ENCODE measurements at places on chromosomes 5 and 9.

DNA sequence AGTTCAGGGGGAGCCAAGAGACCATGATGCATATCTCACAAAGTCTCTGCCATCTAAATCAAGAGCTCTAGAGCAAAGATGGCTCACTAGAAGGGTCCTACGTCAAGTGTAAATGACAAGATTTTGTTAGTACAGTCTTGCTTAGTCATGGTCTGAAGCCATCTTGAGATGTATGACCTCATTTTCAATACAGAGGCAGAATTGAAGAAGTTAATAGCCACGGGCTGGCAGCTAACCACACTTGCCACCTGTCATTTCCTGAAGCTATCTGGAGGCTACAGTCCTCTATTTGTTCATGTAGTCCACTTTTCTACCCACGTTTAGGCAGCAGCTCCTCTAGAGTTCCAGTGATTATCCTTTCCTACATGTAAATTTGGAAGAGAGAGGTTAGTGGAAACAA, 231.7 kb upstream of the CDH12 start:
- no peak for DNase-seq

GRCh38 chr5:130331332-130331731, 427.1 kb downstream of the CHSY3 start:
- DNase-seq = no peak

DNA sequence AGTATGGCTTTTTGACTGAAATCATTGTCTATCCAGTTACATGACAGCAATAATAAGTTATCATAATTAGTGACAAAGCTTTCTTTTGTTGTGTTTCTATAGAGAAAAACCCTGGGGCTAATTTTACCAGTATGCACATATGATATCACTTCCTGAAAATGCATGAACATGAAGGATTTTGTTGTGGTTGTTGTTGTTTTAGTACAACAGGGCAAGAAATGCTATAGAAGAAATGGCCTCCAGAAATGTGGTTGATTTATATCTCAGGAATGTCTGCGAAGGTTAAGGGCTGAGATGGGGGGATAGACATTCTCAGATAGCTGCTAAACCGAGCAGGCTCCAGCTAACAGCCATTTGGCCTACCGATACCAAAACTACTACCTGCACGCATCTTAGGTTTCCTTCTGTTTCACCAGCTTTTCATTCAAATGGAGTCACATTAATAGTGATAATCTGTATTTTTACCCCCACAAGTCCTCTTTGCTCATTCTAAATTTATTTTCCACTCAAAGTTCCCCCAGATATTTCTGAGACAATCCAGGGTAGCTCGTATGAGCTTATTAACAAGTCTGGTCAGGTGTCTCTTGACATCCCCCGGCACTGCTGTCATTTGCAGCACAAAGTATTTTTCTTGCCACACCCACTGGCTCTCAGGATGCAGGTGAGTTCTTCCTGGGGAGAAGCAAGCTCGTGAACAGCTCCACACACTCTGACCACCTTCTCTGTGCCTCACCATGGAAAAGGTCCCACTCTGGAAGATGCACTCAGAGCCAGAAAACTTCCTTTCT, 232.4 kb upstream of the GAS1 start:
- DNase-seq = no peak

- DNase-seq = no peak
These were observed 2.0 kb upstream of the C5orf15 start for GRCh38 chr5:133970325-133970909.

GRCh38 chr5:123845356-123846100, 333.6 kb downstream of the CSNK1G3 start:
- DNase-seq = no peak

All from HS-5 (cell line).